ENCODE measurements at places on chromosomes 1 and 21. TPM values are rescaled to one million over a fixed set of nuclear protein-coding genes. Genes with fewer than 3 reads are reported as not detected.

DNA sequence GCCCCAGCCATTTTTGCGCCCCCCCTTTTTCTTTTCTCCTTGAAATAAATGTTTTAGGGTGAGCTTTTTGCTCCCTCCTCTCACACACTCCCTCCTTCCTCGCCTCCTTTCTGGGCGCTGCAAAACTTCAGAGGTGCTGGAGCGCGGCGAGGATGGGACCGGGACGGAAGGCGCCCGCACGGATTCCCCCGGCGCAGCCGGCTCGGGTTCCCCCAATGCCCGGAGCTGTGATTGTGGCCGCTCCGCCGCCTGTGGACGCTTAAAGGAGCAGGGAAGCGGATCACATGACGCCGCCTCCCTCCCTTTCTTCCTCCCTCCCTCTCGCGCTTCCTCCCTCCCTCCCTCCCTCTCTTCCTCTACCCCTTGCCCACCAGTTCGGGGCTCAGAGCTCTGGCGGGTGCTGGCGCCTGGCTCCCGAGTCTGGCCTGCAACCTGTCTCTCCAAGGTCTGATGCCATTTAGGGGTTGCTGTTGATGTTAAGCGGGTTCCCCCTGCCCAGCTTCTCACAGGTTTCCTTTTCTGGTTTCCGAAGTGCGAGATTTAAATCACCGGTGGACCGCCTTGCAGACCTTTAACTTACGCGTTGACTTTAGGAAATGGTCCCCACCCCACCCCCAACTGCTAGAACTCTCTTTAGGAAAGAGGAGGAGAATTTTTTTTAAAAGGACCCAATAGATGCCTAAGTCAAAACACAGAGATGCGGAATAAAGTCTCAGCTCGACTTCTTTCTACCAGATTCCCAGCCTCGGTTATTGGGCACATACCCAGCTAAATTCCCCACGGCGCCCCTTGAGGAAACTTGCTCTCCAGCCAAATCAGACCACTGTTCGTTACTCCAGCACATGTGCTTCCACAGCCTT lies at the start of gene WLS:
TSS of gene WLS (minus strand) at position 235 of the 860 bp plus-strand sequence. CDS start at position 11, 224 bp downstream.
- peak; percentile 87 for DNase-seq

GRCh38 chr1:33043267-33044092 lies 6.8 kb upstream of the AK2 start:
- DNase-seq, result no peak

- no peak for DNase-seq
These were observed 276.8 kb upstream of the TMEM51 start for GRCh38 chr1:14876747-14877146.

GRCh38 chr21:45136927-45137611 lies 62.7 kb downstream of the ADARB1 start:
- peak; percentile 87 for DNase-seq

Gene UBE2U
- not detected for polyA plus RNA-seq

GRCh38 chr1:181630398-181630797 lies 147.1 kb downstream of the CACNA1E start:
- DNase-seq, result no peak

DNA sequence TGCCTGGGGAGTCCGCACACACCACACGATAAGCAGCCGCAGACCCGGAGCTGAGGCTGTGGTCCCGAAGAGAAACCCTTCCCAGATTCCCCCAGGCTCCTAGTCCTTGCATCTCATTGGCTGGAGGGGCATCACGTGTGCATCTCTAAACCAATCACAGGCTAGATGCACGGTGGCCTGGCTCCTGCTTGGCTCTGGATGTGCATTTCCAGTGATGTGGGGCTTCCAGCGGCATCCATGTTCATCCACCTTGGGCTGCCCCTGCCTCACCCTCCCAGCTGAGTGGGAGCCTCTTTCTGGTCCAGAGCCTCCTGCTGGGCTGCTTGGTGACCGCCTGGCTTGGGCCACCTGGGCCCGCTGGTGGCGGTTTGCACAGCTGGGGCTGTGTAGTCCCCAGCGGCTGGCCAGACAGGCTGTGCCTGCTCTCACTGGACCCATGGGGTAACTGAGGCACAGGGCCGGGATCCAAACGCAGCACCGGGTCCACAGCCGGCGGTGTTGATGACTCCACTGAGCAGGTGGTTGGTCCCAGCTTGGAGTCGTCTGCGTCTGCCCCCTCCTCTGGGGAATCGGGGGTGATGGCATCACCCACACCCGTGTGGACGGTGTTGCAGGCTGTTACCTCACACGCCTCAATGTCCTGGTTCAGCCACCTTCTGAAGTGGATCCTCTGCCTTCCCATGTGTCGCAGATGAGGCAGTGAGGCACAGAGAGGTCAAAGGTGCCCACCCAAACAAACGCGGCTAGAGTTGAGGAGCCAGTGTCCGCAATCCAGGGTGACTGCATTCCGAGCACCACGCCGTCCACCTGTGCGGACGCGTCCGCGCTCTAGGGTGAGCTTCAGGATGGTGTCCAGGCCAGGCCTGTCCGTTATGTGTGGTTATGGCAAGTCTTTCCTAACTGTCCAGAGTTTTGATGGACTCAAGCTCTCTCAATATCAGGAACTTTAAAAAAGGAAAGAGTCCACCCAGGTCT lies 41.3 kb downstream of the COL6A1 start:
- no peak for DNase-seq

DNA sequence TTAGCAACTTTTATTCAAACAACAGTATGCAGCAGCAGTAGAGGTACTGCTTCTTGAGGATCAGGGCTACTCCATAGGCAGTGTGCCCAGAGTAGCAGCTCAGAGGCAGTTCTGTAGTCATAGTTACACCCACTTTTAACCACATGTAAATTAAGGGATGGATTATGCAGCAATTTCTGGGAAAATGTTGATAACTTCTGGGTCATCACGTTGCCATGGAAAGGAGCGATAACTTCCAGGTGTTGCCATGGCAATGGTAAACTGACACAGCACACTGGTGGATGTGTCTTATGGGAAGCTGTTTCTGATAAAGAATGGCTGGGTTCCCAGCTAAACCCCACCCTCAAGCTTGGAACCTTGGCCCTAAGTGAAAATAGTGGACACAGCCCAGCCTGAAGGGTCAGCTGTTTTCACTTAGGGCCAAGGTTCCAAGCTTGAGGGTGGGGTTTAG lies 29.0 kb upstream of the PLA2G2A start:
- peak; percentile 54 for DNase-seq

DNA sequence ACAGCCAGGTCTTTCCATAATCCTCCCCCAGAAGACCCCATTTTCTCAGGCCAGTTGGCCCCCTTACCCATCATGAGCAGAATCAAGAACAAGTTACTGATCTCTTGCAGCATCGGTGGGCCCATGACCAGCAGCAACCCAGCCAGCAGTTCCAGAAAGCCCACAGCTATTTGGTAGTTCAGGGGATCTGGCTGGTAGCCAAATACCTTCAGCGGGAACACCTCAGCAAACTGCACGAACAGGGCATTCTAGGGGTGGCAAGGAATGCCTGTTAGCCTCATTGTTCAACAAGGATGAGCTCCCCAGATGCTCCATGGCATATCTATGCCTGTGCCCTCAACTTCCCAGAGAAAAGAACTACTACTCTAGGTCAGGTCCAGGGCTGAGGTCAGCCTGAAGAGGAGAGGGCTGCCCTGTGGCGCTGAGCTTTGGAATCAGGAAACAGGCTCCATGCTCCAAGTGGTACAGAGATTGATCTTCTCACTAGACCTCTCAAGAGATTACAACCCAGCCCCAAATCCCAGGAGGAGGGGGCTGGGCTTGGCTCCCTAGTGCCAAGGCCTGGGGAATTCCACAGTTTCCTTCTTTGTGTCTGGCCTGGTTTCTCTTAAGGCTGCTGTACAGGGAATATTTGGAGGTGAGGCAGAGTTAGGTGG lies 1.3 kb downstream of the TMEM35B start:
- DNase-seq, result no peak

Gene KIF17
- 4.2 TPM for polyA plus RNA-seq

Gene CD5L
- polyA plus RNA-seq, result not detected

DNA sequence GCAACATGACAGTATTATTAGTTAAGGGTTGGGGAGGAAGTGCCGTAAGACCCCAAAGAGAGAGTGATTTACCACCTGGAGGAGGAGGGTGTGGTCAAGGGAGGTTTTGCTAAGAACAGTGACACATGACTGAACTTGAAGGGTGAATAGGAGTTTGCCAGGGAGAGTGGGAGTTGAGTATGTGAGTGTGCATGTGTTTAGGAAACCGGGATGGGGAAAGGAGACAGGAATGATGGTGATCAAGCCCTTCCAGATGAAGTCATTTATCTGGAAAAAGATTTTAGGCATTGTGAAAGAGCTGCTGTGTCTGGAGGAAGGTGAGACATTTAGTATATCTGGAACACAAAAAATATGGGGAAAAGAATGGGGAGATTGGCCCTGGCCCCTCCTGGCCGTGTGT lies 28.1 kb upstream of the IL10 start:
- no peak for DNase-seq

- DNase-seq, result no peak
These were observed 5.4 kb downstream of the ARHGEF10L start for GRCh38 chr1:17544776-17545350.

DNA sequence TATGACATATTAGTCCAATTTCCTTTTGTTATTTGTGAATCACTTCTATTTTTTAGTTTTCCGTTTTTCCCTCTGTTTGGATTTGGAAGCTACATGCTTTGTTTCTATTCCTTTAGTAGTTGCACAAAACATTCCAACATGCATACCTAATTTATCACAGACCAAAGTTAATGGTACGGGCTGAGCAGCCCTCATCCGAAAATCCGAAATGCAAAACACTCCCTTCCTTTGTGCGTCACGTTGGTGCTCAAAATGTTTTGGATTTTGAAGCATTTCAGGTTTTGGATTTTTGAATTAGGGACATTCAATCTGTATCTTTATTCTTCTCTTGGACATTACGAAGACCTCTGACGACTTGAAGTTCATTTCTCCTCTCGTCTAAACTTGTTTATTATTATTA lies 124.8 kb downstream of the PCNX2 start:
- DNase-seq, result no peak

GRCh38 chr1:104987210-104987609 lies 1237.5 kb downstream of the AMY1C start:
- no peak for DNase-seq

GRCh38 chr21:46110499-46111192 lies 12.7 kb downstream of the COL6A2 start:
- DNase-seq, result no peak

DNA sequence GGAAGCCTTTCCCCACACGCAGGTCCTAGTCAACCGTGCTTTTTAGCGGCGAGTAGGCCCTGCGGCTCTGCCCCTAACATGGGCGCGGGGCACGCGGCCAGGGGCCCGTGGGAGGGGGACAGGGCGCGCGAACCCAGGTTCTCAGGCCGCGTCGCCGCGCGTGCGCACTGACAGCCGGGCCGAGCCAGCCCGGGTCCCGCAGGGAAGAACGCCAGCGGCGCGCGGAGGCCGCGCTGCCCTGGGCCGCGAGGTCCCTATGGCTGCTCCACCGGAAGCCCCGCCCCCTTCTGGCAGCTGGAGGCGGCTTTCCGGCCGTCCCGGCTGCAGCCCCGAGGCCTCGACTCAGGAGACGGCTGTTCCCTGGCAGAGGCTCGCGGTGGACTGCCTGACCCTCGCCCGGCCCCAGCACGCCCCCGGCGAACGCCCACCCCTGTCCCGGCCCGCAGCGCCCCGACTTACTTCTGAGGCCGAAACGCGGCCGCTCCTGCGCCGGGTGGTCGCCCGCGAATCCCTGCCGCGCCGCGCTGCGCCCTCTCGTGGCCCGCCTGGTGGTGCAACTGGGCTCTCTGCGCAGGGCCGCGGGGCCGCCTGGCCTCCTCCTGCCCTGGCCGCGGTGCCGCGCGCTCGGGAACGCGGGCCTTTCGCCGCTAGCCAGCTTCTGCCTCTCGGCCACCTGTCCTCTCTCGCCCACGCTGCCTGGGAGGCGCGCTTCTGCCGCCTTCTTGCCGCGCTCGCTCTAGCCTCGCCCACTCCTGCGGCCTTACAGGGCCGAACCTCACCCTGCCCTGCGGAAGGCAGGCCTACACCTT lies 16.6 kb upstream of the RIPPLY3 start:
- peak; percentile 95 for DNase-seq

DNA sequence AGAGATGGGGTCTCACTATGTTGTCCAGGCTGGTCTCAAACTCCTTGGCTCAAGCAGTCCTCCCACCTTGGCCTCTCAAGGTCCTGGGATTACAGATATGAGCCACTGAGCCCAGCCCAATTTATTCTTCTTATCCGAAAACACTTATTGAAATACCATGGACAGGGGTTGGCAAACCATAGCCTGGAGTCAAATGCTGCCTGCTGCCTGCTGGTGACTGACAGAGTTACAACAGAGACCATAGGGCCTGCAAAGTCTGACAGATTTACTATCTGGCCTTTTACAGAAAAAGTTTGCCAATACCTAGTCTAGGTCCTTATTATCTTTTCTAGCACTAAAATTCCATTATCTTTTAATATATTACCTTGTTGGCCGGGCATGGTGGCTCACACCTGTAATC lies 87.1 kb upstream of the ZNF281 start:
- no peak for DNase-seq

GRCh38 chr1:145690587-145691558 lies 16.3 kb downstream of the PDZK1 start:
- DNase-seq, result no peak

All from hindlimb muscle (tissue), 1 donor.